GM03348 (cell line): ENCODE measurements at places on chromosomes 2 and 18.

DNA sequence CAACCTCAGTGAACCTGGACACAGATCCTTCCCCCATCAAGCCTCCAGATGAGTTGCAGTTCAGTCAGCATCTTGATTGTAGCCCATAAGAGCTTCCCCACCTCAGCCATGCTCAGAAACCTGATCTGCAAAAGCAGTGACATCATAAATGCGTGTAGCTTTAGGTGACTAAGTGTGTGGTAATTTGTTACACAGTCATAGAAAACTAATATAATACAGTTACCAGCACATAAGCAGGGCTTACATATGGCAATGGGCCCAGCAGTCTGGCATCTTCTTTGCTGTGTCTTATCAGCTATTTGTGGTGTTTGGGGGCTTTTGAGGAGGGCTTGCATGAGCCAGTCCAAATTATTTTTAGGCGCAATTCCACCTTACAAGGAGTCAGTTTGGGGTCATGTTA lies 807.0 kb downstream of the SLC4A3 start:
- DNase-seq = no peak

GRCh38 chr18:77970814-77971213 lies 721.2 kb downstream of the GALR1 start:
- DNase-seq = no peak

DNA sequence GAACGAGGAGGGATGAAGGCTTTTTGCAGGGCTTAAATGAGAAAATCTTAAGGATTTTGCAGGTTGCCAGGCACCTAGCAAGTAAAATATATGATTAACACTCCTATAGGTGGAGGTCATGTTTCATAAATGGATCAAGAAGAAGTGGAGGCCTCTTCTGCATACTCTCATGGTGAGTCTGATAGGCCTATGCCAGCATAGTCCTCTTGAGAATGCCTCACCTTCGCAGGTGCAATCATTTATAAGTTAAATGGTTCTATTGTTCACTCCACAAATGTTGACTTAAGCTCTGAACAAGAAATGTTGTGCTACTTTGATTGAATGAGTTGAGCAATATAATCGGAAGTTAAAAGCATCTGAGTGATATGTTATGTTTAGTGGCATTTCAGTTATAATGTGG lies 12.1 kb downstream of the LRRTM1 start:
- no peak for DNase-seq

DNA sequence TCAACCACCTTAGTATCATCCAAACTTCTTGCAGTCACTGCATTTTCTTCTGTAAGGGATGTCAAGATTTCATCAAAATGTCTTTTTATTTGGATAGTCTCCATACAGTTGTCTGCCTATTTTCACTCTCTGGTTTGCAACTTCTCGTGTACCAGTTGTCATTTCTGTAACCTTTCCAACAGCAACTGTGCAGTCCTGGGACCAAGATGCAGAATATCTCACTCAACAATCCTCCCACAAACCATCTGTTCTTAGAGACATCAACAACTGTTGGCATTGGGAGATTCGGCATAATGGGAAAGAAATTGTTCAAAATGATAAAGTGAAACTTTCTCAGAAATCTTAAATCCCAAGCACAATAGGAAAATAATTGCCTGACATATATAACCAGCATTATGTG lies 933.6 kb upstream of the SLC39A10 start:
- no peak for DNase-seq

DNA sequence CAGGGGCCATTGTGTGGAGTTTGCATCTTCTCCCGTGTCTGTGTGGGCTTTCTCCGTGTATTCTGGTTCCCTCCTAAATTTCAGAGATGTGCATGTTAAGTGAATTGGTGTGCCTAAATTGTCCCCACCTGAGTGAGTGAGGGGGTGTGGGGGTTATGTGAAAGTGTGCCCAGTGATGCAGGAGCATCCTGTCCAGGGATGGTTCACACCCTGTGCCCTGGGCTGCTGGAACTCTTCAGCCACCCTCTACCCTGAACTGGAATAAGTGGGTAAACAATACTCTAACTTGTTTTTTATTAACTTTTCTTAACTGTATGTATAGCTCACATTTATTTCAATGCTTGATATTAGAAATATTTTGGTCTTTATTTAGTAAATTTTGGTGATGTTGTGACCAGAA lies 56.0 kb downstream of the UBE2E3 start:
- no peak for DNase-seq

GRCh38 chr2:240601831-240602160 lies 15.3 kb downstream of the CAPN10 start:
- no peak for DNase-seq

DNA sequence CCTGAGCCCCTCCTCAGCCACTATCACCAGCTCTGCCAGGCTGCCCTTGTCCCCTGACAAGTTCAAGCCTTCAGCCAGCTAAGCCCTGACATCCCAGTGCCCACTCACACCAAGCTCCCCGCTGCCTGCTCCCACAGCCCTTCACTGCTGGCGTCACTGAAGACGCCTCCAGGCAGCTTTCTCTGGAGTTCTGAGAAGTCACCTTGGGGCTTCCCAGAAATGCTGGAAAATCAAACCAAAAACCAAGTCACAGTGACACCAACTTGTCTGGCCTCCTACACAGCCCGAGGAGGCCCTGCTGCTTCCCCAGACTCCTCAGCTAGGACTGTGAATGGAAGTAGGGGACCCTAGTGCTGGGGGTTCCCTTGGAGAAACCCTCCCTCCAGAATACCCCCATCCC lies 2.2 kb upstream of the TNS1 start:
- DNase-seq = no peak

DNA sequence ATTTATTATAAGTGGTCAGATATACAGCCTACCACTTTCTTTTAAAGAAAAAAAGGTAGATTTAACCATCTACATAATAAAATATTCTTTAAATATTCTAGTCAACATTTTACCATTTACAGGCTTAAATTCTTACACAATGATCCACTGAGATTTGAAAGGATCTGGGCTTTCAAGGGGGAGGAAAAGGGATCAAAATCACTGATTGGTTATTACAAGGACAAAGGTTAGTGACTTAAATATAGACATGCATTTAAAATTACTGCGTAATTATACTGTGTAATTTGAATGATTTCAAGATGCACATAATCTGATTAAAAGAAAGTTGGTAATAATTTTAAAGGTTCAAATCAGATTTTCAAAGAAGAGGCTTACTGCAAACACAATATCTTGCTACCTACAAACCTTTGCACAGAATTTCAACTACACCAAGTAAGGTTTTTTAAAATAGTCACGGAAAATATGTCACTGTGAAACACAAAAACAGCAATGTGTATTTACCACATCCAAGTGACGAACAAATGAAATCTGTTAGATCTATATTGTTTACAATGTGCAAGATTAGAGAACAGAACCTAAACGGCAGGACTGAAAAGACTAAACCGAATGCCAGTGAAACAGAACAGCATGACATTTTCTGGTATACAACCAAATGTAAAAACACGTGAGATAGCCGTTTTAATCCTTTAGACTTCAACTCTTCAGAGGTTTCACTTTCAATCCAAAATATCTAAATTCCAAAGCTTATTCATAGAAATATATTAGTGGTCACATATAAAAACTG lies 40.8 kb downstream of the RTN4 start:
- no peak for DNase-seq

- no peak for DNase-seq
These were observed 29.4 kb downstream of the PDCL3 start for GRCh38 chr2:100592226-100592625.

- no peak for DNase-seq
These were observed 118.9 kb downstream of the ZNF236 start for GRCh38 chr18:76941284-76941683.

DNA sequence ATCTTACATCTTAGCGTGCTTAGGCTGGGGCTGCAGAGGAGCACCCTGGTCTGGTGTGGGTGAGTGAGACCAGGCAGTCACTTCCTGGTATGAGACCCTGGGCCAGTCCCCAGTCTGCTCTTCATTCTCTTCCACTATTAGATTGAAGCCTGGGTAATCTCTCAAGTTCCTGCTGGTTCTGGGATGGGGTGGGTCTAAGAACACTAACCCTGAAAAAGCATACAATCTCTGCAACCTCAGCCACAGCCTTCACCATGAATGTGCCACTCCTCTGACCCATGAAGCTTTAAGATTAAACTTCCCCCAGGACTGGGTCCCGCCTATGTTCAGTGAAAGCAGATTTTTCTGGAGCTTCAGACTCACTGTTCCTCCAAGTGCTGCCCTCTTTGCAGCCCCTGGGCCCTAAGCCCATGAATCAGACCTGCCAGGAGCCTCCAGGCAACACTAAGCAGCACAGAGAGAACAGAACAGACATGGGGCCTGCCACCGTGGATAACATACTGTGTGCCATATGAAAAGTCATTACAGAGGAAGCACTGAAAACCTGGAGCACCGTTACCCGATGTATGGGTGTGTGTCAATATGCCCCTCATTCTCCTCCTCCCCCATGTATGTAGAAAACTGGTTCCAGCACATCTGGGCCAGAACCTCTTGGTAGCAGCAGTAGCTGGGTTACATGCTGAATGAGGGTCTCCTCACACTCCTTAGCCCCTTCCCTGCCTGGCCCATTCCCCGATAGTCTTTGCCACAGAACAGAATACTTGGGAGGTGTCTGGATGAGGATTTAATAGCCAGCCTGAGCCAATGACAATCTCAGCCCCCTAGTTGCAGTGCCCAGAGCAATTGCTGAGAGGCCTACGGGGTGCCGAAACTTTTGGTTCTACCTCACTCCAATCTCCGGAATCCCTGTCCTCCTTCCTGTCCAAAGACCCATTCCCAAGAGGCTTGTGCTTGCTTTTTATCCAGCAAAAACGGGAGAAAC lies 2.7 kb upstream of the SIX2 start:
- no peak for DNase-seq

DNA sequence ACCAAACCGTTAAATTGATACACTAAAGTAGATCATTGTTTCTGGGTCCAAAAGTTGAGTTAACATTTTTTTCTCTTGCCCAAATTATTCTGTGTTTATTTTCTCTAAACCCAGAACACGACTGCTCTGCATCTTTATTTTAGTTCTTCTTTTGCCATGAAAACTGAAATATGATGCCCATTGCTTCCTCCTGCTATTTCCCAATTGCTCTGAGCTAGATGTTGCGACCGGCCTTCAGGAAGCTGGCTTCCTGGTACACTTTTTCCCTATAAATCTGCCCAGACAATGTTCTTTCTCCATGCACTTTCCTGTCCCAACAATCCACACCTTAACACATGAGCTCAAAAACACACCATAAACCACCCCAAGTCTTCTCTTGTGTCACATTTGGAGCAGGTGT lies 501.4 kb downstream of the FBXO15 start:
- no peak for DNase-seq

- no peak for DNase-seq
These were observed 14.0 kb downstream of the SFTPB start for GRCh38 chr2:85653996-85654395.

GRCh38 chr2:43851011-43851980 lies 12.5 kb downstream of the ABCG8 start:
- peak; percentile 1 for DNase-seq

GRCh38 chr2:241413929-241414580 lies 58.0 kb downstream of the FARP2 start:
- DNase-seq = no peak

GRCh38 chr2:202718614-202719013 lies 83.8 kb downstream of the FAM117B start:
- DNase-seq = peak; percentile 28

- peak; percentile 24 for DNase-seq
These were observed 22.0 kb upstream of the STPG4 start for GRCh38 chr2:47177043-47177565.

DNA sequence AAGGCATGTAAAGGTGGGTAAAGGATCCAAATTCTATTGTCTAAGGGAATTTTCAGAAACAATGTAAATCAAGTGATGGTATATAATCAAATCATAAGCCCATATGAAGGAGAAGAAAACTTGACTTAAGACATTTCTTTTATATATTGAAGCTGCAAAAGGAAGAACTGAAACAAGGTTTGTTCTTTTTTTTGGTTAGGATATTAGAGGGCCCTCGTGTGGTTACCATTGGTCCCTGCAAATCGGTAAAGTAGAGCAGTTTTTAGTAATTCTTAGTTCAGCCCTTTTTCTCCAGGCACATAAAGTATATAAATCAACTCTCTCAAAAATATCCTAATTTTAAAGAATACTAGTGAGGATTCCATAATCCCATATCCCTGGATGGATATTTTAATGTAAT lies 105.6 kb upstream of the STK17B start:
- peak; percentile 44 for DNase-seq

GRCh38 chr18:59072727-59073421 lies 66.8 kb upstream of the SEC11C start:
- DNase-seq = no peak

- DNase-seq = peak; percentile 47
These were observed 103.7 kb downstream of the RBMS1 start for GRCh38 chr2:160389875-160390274.

GRCh38 chr2:14535156-14535555 lies 97.4 kb upstream of the LRATD1 start:
- DNase-seq = no peak

DNA sequence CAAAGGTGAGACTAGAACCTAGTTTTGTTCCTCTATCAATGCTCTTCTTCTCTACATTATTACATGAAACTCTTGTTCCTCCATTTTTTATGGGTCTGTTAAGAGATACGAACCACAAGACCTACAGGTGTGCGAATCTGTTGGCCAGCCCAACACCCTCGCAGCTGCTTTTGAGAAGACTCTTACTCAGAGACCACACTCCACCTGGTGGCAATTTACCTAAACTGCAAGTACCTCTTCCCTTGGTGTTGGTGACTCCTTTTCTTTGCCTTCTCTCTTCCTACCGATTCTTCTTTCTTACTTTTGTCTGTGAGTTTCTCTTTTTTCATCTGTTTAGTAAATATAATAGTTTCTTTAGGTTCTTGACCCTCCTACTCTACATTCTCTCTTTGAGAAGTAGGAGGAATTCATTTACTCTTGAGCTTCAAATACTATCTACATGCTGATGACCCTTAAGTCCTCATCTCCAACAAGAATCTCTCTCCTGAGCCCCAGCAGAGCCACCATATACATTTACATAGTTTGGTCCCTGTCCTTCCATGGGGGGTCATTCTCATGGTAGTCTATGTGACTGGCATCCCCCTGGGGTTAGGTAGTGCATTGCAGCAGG lies 81.8 kb upstream of the GAREM1 start:
- DNase-seq = peak; percentile 75

DNA sequence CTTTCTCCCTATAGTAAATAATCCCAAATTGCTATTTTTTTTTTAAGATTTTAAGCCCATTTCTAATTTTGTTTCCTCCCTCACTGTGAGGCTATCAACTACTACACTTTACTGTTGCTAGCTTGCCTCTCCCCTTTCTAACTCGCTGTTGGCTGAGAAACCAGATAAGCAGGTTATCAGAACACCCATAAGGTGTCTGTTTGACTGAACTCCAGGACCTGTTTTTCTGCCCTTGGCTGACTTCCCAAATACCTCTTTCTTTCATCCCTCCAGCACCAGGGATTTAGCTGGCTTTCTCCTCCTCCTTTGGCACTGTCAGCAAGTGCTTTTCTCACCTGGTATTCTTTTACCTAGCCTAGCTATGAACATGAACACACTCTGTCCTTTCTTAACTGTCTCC lies 11.1 kb downstream of the TRAK2 start:
- DNase-seq = no peak

- no peak for DNase-seq
These were observed 143.8 kb downstream of the RNF152 start for GRCh38 chr18:61749031-61749430.

GRCh38 chr2:223363085-223363484 lies 239.1 kb downstream of the SCG2 start:
- no peak for DNase-seq

- no peak for DNase-seq
These were observed 98.5 kb upstream of the DOCK10 start for GRCh38 chr2:225140723-225141122.

GRCh38 chr18:76619261-76619620 lies 124.2 kb upstream of the ZNF516 start:
- DNase-seq = no peak

GRCh38 chr2:216283038-216283900 lies 89.0 kb downstream of the MARCHF4 start:
- no peak for DNase-seq
